SK-N-SH treated with all-trans-retinoic acid at 6 μM for 48 hours (cell line): ENCODE measurements at places on chromosomes 11 and 22.

- no peak for ATAC-seq
Measured at GRCh38 chr11:13880634-13881033, 81.9 kb upstream of the SPON1 start.

DNA sequence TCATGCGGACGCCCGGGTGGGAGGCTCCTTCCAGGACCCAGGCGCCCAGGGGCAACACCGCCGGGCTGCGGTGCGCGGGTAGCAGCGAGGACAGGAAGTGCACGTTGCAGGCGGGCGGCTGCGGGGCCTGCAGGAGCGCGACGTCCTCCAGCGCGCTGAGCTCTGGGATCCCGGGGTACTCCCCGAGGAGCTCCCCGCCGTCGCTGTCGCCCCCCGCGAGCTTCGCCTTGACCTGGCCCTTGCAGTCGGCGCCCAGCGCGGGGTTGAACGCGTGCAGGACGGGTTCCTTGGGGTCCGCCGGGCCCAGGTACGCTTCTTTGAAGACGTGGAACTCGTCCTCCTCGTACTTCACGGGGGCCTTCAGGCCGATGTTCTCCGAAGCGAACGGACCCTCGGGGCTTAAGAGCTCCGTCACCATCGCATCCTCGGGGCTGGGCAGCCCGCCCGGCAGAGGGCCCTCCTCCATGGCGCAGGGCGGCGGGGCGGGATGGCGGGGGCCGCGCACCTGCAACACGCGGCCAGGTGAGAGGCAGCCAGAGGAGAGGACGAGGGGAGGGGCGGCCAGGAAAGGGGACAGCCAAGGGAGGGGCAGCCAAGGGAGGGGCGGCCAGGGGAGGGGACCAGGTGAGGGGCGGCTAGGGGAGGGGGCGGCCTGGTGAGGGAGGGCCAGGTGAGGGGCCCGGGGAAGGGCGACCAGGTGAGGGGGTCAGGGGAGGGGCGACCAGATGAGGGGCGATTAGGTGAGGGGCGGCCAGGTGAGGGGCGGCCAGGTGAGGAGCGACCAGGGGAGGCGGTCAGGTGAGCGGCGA lies 921 bp downstream of the TESMIN start:
- no peak for ATAC-seq

DNA sequence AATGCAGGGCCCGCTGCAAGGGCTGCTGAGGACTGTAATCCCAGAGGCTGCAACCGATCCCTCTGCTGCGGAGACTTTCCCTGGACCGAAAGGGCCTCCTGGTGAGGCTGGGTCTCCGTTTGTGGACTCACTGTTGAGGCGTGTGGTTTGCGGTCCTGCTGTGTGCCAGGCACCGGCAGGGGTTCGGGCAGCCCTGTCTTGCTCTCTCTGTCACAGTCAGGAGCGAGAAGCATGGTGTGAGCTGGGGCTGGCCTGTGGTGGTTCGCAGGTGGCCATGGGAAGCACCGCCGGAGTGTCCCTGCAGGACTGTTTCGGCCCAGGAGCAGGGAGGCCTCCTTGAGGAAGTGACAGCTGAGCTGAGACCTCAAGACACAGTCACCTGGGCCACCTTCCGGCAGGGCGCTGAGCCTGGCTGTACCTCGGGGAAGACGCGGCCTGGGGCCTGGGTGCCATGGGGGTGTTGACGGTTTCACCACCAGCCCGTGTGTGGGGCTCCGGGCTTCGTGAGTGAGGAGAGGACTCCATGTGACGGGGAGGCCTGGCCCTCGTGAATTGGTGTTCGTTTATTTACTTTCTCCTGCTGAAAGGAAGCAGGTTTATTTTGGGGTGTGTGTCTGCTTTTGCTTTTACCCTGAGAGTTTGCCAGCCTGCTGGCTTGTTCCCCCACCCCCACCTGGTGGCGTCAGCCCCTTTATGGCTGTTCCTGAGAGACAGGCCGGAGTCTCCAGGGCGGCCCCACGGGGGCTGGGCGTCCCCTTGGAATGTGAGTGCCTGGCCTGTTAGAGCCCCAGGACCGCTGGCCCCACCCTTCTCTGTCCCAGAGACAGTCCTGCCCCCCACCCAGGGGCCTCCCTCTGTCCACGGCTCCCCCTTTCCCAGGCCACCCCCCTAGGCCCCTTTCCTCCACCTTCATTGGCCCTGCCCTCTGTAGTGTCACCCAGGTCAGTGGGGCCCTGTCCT lies 122.5 kb downstream of the KCNQ1OT1 start:
- no peak for ATAC-seq

DNA sequence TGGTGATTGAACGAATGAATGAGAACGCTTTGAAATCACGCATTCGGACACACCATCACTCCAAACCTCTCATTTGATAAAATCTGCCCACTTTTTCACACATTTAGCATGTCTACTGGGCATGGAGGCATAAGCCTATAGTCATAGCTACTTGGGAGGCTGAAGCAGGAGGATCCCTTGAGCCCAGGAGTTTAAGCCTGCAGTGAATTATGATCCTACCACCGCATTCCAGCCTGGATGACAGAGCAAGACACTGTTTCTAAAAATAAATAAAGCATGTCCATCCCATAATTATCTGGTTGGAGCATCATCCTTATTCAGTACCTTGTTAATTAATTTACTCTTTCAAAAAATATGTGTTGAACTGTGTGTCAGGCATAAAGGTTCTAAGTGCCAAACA lies 3.3 kb upstream of the PICALM start:
- ATAC-seq: no peak

DNA sequence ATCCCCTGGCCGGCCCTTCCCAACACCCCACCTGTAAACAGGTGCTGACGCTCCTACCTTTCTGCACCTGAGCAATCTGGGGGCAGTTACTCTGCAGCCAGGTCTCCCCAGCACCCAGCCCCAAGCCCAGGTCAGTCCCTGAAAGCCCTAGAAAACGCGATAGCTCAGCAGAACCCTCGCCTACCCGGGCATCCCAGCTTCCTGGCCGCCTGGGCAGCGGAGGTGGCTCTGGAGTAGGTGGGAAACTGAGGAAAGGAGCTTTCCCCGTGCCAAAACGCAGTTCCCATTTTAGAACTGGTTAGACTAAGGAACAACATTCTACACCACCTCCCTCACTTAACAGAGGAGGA lies 445 bp downstream of the SYTL2 start:
- peak; percentile 2; the same call in 1 of the 3 replicates for ATAC-seq
